Effector memory CD4-positive, alpha-beta T cell (primary cell): ENCODE measurements at places on chromosomes 3 and 15.

- DNase-seq, result no peak
These were observed 48.8 kb downstream of the NSMCE3 start for GRCh38 chr15:29220852-29221251.

- DNase-seq, result no peak
These were observed 39.2 kb downstream of the MBNL1 start for GRCh38 chr3:152307829-152308474.

DNA sequence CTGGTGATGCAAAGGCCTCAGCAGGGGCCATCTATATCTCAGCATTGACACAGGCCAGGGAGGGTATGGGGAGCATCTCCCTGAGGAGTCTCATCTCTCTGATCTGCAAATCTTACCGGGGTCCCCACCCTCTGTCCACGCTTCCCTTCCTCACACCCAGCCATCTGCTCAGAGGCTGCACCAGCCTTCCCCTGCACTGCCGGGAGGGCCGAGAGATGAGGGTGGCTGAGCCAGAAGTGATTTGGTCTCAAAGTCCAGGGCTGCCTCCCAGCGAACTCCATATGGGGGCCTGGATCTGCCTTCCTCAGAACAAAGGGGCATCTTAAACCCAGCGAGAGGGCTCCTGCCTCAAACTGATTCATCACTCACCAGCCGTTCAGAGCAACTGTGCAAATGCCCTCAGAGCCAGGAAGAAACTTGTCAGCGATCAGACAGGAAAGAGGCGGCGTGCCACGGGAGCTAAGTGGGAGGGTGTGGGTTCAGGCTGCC lies 4.6 kb downstream of the IGDCC3 start:
- no peak for DNase-seq

GRCh38 chr3:73114711-73115110 lies 53.3 kb downstream of the EBLN2 start:
- no peak for DNase-seq

DNA sequence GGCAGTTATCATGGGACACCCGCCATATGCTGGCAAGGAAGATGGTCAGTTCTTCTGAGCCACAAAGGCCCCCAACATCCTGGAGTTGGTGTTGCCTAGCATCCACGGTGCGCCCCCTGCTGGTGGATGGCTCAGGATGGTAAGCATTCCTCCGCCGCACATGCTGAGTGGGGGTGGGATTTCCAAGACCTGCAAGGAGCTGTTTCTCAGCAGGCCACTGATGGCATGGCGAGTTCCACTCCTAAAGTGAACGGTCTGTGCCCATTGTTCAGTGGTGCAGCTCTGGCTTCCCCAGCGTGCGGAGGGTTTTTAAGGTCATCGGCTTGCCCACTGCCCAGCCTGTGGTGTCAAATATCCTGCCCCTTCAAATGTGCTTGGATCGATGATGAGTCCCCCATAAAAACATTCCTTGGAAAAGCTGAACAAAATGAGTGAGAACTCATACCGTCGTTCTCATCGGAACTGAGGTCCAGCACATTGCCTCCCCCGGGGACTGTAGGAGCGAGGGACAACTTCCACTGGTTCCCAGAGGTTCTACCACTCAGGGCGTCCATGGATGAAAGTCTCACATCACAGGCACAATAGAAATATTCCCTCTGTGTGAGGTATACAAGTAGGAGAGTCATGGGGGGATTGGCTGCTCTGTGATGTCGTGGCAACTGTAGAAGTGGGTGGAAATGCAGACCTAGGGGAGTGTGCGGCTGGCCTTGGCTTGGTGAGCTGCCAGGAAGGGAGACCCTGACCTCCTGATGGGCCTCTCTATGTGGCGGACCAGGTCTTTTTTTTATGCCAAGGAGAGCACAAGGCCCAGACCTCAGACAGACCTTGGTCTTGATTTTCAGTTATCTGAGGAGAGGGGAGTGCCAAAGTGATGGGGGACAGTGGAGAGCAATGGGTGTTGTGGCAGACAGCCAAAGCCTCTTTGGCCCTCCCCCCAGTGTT lies 102.0 kb downstream of the SNRPN start:
- DNase-seq, result no peak

- DNase-seq, result no peak
These were observed 246.8 kb upstream of the ALCAM start for GRCh38 chr3:105119801-105120340.

GRCh38 chr15:80875568-80876347 lies 96.6 kb downstream of the CEMIP start:
- DNase-seq, result no peak

DNA sequence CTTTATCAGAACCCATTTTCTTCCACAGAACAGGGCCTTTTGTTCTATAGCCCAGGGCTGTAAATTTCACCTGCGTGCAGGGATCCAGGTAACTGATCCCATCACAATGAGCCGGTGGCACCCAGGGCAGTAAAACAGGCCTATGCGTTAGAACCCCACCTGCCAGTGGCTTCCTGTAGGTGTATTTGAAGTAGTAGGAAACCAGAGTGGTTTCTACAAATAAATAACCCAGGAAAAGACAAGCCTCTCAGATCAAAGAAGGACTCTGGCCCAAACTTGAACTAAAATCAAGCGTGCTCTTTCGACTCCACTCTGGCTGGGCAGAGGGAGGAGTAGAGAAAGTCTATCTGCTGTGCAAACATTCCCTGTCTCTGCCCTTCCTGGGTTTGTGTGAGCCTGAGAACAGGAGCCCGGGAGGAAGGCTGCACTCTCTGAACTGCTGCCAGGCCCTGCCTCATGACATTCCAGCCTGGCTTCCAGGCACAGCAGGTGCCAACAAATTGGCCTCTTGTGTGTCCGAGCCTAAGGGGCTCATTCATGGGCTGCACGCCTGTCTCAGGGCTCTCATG lies 77.7 kb downstream of the CEMIP start:
- DNase-seq, result no peak

- no peak for DNase-seq
These were observed 153.7 kb upstream of the BFSP2 start for GRCh38 chr3:133246119-133246518.

- no peak for DNase-seq
These were observed 15.9 kb downstream of the SLC49A4 start for GRCh38 chr3:122810734-122811133.

DNA sequence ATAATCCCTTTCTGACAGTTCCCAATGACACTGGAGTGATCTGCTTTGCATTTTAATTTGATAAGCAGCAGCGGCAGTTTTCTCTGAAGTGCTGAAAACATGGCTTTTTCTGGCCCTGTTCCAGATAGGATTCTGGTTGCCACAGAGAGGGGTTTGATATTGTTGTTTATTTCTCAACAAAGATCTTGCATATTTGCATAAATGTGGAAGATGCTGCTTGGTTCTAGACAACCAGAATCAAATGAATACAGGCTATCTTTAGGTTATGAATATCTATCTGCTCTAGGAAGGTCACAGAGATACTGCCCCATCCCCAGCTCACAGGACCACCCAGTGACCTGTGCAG lies 137.1 kb downstream of the ZNF609 start:
- no peak for DNase-seq
